ENCODE measurements at places on chromosomes 5 and 9. TPM values are rescaled to one million over a fixed set of nuclear protein-coding genes. Genes with fewer than 3 reads are reported as not detected.

Gene KCNV2
- not detected for total RNA-seq

Gene CCNI2
- not detected for total RNA-seq

Gene RLN1
- not detected for total RNA-seq

Gene SYK
- under 0.01 TPM for total RNA-seq

Gene NAA35
- total RNA-seq, result 16.6 TPM

Gene SHOC1
- total RNA-seq, result under 0.01 TPM

Gene GABRA6
- not detected for total RNA-seq

Gene FLT4
- 0.37 TPM for total RNA-seq

Gene RNF224
- not detected for total RNA-seq

Gene ZFP37
- total RNA-seq, result 2.3 TPM

Gene SELENOP
- 131 TPM for total RNA-seq

Gene TMCO6
- 6.8 TPM for total RNA-seq

Gene CORO2A
- 0.28 TPM for total RNA-seq

Gene PCDHGA4
- 4.5 TPM for total RNA-seq

Gene CDKN2B
- 37.2 TPM for total RNA-seq

Gene SLC2A8
- 8.4 TPM for total RNA-seq

All from smooth muscle cell of bladder (primary cell).